ENCODE measurements at places on chromosomes 11 and 22.

- no peak for DNase-seq
Measured at GRCh38 chr11:134449713-134450112, 37.7 kb upstream of the B3GAT1 start.

DNA sequence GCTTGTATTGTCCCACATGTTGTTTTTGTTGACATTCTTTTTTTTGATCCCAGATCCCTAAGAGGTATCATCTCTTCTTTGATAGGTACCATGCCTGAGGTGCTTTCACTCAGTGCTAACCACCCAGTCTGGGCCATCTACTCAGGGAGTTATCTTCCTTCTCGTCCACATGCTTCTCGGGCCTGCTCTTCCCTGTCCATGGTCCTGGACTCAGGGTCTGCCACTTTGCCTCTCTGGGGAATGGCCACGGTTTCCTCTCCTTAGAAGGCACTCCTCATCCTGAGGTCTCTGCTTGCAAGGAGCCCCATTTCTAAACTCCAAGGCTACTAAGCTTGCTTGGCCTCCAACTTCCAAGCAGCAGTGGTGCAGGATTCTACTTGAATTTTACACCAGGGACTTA lies 227.0 kb upstream of the NCAM1 start:
- DNase-seq = no peak

DNA sequence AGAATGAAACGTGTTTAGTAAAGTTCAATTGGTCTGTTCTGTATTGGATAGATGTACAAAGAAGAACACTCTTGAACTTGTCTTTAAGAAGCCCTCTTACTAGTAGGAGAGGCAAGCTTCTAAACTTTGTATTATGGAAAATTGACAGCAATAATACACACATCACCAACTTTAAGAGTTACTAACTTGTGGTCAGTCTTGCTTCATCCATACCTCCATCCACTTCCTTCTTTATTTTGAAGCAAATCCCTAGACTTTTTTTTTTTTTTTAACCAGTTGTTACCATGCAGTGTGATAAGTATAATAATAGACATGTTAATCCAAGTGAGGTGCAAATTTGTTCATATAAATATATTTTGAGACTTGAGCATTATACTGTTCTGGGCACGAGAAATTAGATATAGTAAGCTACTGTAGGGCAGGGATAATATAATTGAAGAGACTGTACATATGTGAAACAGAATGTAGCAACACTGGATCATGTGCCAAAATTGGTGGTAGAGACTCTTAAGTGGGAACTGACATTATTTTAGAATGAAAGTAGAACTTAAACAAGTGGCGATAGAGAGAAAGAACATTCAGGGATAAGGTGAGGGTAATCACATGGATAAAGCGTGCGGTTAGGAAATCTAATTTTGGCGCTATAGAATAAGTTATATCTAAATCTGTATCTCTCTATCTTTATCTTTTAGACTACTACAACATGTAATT lies 6.5 kb downstream of the FAR1 start:
- no peak for DNase-seq

DNA sequence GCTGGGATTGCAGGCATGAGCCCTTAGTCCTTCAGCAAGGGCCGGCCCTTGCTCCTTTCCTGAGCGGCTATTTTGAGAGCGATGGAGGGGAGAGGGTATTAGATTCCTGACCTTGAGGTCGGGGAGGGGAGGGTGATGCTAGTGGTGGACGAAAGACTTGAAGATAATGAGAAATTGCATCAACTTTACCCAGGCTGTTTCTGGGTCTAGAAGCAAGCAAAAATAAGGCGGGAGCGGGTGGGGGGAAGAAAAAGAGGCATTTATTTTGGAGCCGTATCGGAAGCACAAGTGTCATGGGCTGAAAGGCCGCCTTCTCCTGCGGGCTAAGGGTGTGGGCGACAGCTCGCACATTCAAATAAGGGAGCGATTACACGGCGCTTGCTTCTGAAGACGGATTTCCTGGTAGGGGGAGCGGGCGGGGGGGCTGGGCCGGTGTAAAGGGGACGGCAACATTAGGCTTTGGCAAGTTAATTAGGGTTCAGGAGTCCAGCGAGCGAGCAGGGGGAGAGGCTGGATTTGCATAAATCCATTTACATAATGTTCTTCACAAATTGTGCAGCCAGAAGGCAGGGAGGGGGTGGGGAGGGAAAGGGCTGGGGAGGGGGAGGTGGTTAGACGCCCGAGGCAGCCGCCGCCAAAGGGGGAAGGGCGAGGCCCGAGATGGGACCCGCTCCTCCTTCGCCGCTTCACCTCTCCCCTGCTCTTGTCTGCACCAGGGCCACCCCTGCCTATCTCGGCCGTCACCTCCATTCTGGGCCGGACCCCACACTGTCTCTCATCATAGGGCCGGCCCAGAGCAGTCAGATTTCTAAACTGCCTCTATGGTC lies 245.9 kb downstream of the MIAT start:
- DNase-seq = no peak

DNA sequence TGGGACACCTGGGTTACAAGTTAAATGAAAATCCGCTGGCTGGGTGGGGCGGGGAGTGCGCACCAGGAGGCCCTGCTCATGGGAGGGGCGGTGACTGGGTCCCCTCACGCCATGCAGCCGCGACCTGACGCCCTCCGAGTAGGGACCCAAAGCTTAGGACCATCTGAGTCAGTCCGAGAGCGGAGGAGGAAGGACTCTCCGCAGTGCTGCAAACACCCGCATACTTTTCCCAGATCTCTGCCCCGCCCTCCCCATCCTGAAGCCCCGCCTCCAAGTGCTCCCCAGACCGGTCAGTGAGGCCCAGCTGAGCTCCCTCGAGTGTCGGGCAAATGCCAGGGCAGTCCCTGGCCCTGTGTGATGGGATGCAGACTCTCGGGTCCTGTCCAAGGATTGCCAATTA lies 6.6 kb upstream of the FLI1 start:
- DNase-seq = no peak

DNA sequence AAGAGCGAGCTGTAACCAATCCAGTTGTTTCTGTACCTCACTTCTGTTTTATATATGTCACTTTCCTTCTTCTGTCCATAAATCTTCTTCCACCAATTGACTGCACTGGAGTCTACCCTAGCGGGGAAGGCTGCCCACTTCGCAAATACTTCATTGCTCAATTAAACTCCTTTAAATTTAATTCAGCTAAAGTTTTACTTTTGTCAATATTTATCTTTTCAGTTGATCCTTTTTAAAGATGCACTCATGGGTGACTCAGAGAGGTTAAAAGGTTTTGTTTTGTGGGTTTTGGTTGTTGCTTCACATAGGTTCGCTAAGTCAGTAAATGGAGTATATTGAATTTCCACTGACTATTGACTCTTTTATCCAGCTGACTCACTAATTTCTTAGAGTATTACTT lies 597.2 kb downstream of the DLG2 start:
- DNase-seq = no peak

GRCh38 chr11:17894929-17895658 lies 117.8 kb downstream of the SERGEF start:
- no peak for DNase-seq

DNA sequence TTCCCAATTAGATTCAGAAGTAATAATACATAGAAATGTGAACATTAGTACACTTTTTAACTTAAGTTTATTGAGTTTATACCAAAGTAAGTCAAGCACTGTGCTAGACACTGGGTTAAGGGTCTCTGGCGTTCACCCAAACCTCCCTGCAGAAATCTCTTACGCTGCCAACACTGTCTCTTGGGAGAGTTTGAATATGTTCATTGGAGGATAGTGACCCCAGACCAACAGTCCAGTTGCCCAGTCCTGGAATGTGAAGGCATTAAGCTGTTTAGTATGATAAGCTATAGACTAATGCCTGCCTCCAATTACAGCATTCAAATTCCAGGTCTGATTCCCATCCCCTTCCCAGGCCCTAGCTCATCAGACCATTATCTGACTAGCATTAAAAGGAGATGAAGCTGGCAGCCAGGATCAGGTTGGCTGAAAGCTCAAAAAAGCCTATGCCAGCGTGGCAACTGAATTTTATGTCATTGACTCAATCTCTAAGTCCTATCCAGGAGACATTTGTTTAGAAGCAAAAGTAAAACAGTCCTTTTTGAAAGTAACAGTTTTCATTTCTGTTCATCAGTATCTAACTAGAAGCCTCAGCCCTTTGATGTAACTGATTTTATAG lies 77.8 kb downstream of the SFI1 start:
- no peak for DNase-seq

GRCh38 chr22:46043816-46044620 lies 67.1 kb upstream of the WNT7B start:
- DNase-seq = no peak

DNA sequence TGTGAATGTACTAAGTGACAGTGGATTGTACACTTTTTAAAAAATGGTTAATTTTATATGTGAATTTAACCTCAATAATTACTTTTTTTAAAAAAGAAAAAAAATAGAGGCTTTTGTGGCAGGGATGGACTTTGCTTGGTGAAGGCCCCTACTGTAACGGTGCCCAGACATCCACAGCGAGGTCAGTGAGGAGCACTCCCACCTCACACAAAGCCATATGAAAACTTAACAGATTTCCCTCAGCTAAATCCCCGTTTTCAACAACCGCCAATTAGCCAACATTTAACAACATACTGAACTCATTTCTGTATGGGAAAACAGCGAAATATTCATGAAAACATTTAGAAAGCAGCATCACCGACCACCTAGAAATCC lies 642 bp upstream of the C11orf58 start:
- no peak for DNase-seq

- DNase-seq = no peak
Measured at GRCh38 chr11:25941353-25941752, 390.6 kb upstream of the ANO3 start.

DNA sequence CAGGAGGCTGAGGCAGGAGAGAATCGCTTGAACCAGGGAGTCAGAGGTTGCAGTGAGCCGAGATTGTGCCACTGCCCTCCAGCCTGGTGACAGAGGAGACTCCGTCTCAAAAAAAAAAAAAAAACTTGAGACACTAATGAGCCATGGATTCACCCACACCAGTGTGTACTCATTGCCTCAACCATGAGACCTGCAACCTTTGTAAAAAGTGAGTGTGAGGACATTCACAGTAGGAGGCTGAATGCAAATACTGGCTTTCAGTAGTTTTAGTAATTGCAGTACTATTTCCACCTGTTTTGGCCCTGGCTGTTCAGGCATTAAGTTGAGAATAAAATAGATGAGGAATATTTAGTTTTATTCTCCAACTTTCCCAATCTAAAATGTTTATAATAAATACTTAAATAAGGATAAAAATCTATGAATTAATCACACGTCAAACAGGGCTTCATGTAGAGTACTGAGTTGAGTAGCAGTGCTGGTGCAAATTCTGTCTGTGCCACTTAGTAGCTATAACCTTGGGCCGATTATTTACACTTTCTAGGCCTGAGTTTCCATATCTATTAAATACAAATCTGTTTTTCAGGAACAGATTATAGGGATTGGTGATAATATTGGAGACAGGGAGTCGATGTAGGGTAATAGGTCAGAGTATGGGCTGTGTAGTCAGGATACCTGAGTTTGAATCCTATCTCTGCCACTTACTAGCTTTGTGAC lies 72.8 kb downstream of the PPP2R1B start:
- DNase-seq = no peak

- no peak for DNase-seq
Measured at GRCh38 chr11:20672575-20672974, 3.2 kb downstream of the NELL1 start.

- no peak for DNase-seq
Measured at GRCh38 chr11:70105755-70106571, 27.8 kb downstream of the ANO1 start.

All from frontal cortex (tissue), 4 donors.